ENCODE measurements at places on chromosomes 2 and 18.

- DNase-seq, result no peak
Measured at GRCh38 chr2:45205985-45206384, 196.7 kb upstream of the SIX2 start.

- DNase-seq, result no peak
Measured at GRCh38 chr2:69013840-69014821, 1.2 kb downstream of the ANTXR1 start.

GRCh38 chr18:8562070-8562469 is 47.2 kb upstream of the RAB12 start:
- DNase-seq, result no peak

DNA sequence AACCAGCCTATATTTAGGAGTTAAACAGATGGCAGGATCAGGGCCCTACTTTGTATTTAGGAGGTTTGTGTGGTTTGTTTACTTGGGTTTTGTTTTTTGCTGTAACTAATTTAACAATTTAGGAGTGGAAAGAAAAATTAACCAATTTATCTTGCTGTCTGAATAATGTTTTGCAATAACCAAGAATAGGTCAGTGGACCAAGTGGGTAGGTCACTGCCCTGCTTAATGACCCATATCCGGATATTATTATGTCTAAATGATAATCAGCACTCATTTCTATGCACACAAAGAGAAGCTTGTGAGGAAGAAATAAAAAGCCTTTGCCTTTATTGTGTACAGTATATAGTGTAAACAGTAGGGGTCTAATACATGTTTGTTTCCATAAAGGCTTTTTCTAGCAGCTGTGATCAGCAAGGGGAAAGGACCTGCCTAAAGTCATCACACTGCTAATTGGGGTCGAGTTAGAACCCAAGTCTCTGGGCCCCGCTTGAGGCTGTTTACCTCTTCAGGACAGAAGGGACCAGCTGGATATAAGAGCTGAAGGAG is 76.6 kb downstream of the TGOLN2 start:
- no peak for DNase-seq

GRCh38 chr2:236130349-236130998 is 37.7 kb downstream of the GBX2 start:
- DNase-seq, result no peak

DNA sequence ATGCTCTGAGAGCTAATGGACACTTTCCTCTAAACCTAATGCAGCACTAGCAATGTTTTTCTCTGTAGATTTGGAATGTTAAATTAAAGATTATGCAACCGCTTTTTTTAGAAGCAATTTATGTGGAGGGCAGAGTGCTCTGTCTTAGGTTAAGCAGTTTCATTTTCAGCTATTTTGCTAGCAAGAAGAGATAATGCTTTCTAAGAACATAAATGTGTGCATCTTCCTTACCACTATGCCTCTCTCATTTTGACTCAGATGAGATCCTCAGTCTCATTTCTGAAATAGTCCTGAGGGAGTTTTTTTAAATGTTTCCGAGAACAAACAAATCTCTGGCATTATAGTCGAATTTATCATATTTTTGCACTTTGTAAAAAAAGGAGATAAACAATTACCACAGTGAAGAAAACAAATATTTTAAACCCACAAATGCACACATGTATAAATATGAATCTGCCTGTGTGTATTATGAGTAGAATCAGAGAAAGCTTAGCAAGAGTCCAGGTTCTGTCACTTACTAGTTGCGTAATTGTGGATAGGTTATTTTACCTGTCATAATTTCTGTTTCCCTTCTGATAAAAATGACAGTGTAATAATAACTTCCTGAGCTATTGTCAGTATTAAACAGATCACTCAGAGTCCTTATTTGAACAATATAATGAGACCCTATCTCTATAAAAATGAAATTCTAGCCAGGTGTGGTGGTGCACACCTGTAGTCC is 207.7 kb upstream of the CRIM1 start:
- DNase-seq, result no peak

- peak; percentile 26 for DNase-seq
Measured at GRCh38 chr2:12555012-12555645, 161.6 kb upstream of the TRIB2 start.

DNA sequence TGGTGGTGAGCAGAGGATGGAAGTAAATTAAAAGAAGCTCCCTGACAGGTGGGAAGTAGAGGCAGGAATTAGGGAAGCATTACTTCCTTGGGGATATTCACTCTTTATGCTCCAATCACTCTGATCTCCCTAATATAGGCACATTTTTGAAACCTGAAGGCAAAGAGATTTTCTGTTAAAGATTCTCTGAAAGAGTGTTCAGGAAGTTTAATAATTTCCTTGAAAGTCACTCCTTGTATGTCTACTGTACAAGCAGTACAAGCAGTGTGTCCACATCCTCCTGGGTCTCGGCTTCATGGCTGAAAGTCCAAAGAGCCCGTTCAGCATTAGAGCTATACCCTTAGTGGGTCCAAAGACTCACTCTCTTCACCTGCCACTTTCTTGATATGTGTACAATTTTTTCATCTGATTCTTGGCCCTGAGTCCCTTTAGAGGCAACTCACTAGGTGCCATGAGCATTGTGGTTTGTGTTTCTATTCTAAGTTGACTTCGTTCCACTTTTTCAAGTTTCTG is 60.2 kb downstream of the AAK1 start:
- no peak for DNase-seq

DNA sequence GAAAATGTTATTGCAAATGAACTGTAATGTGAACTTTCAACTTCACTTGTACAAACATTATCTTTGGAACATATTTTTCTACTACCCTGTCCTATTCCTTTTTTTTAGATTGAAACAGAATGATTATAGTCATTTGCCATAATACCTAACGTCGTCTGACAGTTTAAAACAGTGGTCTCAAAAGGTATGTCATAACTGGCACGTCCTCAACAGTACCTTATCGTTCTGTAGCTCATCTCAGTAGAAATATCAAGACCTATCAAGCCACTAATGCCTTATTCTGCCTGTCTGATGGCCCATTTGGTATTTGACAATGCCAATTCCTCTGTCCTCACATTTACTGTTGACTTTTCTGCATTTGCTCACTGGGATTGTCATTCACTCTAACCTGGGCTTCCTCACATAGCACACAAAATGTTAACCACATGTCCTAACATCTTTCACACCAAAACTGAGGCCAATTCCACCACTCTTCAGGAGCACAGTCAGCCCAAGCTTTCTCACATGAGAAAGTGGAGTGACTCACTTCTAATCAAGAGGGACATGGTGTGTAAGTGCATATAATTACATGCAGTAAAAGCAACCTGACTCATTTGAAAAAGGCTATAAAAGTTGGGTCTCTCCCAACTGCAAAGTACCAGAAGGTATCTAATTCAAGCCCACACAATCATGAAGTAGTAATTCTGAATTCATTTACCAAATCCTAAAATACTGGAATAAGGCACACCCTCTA is 34.8 kb downstream of the DNER start:
- DNase-seq, result no peak

- DNase-seq, result no peak
Measured at GRCh38 chr2:94876523-94876863, 5.3 kb downstream of the TEKT4 start.

DNA sequence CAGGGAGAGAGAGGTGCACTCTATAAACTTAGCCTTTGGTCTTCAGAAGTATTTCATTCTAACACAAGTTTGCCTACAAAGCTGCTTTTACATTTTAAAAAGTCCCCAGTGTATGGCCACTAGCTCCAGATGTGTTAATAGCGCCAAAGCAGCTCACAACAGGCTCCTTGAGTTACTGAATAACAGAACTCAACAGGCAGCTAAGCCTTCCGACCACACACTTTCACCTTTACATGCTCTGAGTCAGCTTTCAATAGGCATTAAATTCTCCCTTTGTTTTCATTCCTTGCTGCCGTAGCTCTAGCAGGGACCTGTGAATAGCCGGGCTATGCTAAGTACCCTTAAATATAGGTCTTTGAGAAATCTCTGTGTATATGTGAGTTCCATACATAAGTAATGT is 262.8 kb upstream of the PARD3B start:
- no peak for DNase-seq

GRCh38 chr2:109238580-109238979 is 109.6 kb downstream of the SH3RF3 start:
- no peak for DNase-seq

- no peak for DNase-seq
Measured at GRCh38 chr18:10481831-10482230, 27.4 kb downstream of the APCDD1 start.

DNA sequence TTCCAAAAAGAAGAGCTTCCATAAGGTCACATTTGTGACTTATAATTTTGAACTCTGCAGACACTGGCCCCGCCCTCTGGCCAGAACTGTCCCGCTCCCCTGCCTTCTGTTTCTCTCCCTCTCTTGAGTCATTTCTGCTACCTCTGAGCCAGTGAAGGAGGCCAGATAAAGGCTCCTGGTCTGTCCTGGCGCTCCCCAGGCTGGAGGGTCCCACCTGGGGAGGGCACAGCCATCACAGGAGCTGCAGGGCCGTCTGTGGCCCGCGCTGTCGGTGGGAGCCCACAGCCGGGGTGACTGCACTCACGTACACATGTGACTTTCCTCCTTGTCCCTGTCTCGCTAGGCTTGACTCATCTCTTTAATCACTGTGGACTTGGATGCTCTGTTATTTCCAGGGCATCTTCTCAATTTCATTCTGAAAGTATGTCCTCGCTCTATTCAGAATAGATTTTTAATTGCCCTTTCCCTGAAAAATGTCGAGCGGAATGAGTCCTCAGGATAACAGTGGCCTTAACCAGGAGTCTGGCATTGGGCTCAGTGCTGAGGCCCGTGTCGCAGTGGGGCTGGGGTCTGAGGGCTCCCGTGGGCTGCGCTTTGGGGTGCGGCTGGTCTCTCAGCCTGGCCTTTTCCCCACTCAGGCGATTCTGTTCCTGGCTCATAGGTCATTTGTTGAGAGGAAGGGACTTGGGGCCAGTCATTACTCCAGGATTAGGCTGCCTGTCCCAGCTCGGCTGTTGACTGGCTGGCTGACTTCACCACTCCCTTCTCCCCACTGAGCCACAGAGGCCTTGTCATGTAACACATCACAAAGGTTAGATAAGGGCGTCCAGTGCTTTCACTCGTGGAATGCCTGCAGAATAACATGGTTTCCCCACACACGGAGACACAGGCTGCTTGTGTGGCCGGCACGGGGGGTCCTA is 34.5 kb downstream of the KLHL29 start:
- DNase-seq, result no peak

DNA sequence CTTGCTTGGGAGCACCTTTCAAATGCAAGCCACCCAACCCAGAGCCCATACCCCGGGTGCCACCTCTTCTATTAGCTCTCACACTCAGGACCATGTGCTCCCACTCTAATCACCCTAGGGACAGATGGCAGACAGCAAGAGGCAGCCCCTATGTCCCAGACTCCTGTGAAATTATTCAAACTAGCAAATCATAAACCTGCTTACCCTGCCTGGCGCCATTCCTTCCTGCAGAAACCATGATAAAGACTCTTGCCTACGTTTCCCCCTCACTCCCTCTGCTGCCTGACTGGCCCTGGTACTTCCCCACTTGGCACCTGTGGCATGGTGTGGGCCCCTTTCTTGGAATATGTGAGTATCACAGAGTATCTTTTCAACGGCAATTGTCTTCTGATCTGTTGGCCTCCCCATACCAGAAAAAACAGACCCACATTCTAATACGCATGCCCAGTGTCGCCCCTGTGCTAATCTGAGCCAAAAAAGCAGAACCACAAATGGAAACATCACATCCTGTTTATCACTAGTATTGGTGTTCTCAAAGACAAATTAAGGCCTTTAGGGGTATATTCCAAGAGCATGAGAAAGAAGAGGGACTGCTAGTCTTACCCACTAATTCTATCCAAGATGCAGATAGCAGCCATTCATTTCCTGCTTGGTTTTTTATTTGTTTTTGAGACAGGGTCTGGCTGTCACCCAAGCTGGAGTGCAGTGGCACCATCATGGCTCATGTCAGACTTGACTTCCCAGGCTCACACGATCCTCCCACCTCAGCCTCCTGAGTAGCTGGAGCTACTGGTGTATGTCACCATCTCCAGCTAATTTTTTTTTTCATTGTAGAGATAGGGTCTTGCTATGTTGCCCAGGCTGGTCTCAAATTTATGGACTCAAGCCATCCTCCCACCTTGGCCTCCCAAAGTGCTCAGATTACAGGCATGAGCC is 44.1 kb upstream of the TTC39C start:
- DNase-seq, result no peak

- no peak for DNase-seq
Measured at GRCh38 chr2:238143239-238143951, 4.9 kb downstream of the KLHL30 start.

- DNase-seq, result no peak
Measured at GRCh38 chr2:95262896-95263542, 11.2 kb upstream of the PROM2 start.

DNA sequence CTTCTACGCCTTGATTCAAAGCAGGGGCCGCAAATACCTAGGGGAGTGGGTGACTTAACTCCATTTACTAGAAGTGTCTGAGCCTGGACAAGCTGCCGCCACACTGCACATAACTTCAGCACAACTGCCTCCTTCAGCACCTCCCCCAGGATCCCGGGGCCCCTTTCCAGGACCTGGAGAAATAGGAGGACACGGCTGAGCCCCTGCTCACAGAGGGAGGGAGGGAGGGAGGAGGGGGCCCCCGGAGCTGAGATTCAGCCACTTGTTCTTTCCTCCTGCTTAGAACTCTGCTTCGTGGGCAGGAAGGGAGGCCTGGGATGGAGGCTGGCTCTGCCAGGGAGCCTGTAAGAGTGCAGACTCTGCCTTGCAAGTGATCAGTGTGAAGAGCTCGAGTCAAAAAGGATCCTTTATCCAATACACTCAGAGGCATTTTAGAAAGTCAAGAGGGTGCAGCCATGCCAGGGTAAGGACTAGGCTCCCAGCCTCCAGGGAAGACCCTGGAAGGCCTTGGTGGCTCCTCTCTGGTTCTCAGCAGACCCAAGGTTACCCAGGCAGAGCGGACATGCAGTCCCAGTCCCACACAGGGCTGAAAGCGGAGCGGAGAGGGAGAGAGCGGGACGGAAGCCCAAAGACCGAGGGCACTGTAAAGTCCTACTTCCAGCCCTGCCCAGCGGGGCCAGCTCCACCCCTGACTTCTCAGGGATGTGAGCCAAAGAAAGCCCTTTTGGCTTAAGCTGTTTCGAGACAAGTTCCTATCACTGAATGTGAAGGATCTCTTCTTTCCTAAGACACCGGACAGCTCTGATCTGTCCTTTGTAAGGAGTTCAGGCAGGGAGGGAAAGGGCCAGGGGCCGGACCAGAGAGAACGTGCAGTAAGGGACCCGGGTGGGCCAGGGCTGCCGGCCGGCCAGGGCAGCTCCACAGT is 8.6 kb upstream of the ARMC9 start:
- no peak for DNase-seq

GRCh38 chr2:190328573-190329147 is 9.0 kb upstream of the HIBCH start:
- DNase-seq, result no peak

DNA sequence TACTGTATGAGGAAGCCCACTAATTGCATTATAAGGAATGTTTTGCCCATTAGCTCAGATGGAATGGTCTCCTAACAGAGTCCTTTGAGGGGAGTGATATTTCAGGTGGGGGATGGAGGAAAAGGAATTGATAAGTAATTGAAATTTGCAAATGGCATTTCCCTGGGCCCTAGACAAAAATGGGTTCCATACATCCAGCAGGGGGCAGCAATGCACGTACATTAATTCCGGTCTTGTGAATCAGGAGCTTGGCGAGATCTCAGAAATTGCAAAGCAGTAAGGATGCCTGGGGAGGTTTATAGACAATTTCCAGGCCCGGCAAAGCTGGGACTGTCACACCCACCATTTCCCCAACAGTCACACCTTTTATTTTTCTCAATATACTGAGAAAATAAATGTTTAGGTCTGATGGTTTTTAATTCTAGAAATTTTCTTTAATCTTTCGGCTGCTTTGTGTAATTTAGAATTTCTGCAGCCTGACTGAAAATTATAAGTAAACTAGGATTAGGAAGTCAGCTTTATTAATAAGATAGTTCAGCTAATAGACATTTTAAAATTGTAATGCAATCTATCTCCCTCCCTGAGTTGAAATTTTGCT is 122.8 kb downstream of the LYPD1 start:
- DNase-seq, result peak; percentile 20

All from activated CD4-positive, alpha-beta T cell treated with anti-CD3 and anti-CD28 coated beads, Interleukin-2, amount 50 U/mL, for 24 hours (primary cell).